ENCODE measurements at places on chromosomes 6 and 20. TPM values are rescaled to one million over a fixed set of nuclear protein-coding genes. Genes with fewer than 3 reads are reported as not detected.

AHCY gene
- 77.3 TPM for total RNA-seq

RUNX2 gene
- total RNA-seq = 0.44 TPM

WFDC5 gene
- total RNA-seq = not detected

HCK gene
- not detected for total RNA-seq

BTN3A1 gene
- total RNA-seq = 20.1 TPM

SLC17A1 gene
- not detected for total RNA-seq

ERVFRD-1 gene
- total RNA-seq = not detected

GSTA3 gene
- 0.19 TPM for total RNA-seq

HLA-DRB5 gene
- total RNA-seq = not detected

FAM210B gene
- total RNA-seq = 34.2 TPM

RAB22A gene
- 17.9 TPM for total RNA-seq

RFX6 gene
- total RNA-seq = not detected

SIRPD gene
- total RNA-seq = not detected

FAM217B gene
- 3.6 TPM for total RNA-seq

SYNDIG1 gene
- total RNA-seq = 3.2 TPM

WFDC8 gene
- not detected for total RNA-seq

PCNA gene
- total RNA-seq = 134 TPM

OR2J3 gene
- total RNA-seq = not detected

NHSL1 gene
- 4.6 TPM for total RNA-seq

LPA gene
- total RNA-seq = not detected

SRSF12 gene
- total RNA-seq = under 0.01 TPM
